ENCODE measurements at places on chromosomes 4 and X.
A peak's percentile ranks its signal among the peaks of the same experiment; 100 is the strongest.

- peak; percentile 71 for DNase-seq
These were observed 19.2 kb downstream of the SH3RF1 start for GRCh38 chr4:169251291-169252235.

GRCh38 chr4:123364906-123365305 is 31.7 kb upstream of the SPRY1 start:
- DNase-seq, result no peak

DNA sequence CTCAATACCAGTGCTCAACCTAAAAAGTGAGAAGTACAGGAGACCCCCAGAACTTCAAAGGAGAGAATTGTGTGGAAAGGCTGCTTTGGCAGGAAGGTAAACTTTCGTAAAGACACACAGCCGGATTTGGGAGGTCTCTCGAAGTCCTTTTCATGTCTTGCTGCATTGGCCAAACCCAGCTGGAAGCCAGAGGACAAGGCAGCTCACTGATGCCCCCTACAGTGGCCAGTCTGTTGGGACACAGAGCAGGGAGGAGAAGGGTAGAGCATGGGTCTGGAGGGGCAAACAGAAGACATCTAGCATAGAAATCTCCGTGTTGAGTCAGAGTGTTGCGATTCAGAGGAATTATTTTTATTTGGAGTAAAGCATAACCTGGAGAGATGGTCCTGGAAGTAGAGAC is 198.9 kb downstream of the ANK2 start:
- DNase-seq, result no peak

GRCh38 chrX:45077748-45078424 is 122.8 kb downstream of the DIPK2B start:
- no peak for DNase-seq

DNA sequence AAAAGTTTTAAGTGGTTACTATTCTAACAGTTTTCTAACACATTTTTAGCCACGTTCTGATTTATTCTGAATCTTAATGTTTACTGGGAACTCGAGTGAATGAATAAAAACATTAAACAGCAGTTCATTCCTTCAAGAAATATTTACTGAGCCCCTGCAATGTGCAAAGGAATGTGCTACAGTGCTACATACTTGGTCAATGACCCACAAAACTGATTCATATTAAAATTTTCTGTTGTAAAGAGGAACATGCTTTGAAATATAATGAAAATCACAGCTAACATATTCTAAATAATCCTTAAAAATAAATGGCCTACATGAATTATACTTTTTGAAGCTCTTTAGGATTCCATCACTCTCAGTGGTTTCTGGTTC is 78.7 kb downstream of the ARAP2 start:
- DNase-seq, result no peak

- no peak for DNase-seq
These were observed 72.2 kb upstream of the VBP1 start for GRCh38 chrX:155143959-155144548.

GRCh38 chr4:89781321-89781720 is 55.6 kb downstream of the SNCA start:
- no peak for DNase-seq

- no peak for DNase-seq
These were observed 75.7 kb upstream of the ARHGAP24 start for GRCh38 chr4:85399270-85399669.

- no peak for DNase-seq
These were observed 19.2 kb upstream of the FAAH2 start for GRCh38 chrX:57267308-57267707.

DNA sequence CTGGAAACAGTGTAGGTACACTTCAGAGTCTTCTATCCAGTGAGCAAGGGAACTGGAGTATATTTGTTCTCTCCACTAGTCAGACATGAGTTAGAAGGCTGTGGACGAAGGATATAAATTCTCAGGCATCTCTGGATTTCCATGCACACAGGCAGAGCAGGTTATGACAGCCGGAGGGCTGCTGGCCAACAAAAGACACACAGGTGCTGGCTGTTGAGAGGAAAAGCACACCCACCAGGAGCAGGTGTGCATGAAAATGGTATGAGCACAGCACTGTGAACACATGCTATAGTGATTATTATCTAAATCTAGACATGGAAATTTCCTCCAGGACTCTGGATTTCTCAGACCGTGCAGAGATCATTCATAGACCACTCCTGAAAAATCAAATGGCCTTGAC is 444.7 kb upstream of the RPS6KA3 start:
- DNase-seq, result no peak

DNA sequence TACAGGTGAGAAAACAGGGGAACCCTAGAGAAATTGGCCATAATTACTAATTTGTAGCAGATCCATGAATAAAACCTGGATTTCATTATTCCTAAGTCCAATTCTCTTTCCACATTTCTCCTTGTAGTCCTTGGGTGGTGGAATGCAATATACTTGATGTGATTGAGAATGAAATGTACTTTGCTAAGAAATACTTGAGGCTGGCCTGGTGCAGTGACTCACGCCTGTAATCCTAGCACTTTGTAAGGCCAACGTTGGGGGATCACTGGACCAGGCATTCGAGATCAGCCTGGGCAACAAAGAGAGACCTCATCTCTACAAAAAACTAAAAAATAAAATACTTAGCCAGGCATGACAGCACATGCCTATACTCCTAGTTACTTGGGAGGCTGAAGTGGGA is 15.9 kb downstream of the TMEM184C start:
- DNase-seq, result no peak

- no peak for DNase-seq
These were observed 27.3 kb upstream of the KIAA0232 start for GRCh38 chr4:6755088-6755753.

- DNase-seq, result peak; percentile 71
These were observed 157.6 kb downstream of the DCLK2 start for GRCh38 chr4:150235808-150236271.

DNA sequence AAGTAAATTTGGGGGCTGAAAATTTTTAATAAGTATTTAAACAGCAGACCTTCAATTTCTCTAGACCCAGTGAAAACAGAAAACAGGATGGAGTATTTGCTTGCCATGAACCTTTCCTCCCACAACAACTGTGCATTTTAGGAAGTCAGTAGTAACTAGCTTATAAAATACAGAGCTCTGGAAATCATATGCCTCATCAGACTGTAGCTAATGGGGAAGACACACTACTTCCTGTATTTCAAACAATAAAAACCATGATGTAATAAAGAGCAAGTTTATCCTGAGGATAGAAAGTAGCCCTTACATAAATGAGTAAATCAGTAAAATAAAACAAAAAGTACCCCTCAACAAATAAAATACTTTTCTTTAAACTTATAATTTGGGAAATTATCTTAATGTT is 280.1 kb upstream of the ZFP42 start:
- no peak for DNase-seq

- peak; percentile 65 for DNase-seq
These were observed 109.7 kb downstream of the PDLIM5 start for GRCh38 chr4:94561249-94562024.

DNA sequence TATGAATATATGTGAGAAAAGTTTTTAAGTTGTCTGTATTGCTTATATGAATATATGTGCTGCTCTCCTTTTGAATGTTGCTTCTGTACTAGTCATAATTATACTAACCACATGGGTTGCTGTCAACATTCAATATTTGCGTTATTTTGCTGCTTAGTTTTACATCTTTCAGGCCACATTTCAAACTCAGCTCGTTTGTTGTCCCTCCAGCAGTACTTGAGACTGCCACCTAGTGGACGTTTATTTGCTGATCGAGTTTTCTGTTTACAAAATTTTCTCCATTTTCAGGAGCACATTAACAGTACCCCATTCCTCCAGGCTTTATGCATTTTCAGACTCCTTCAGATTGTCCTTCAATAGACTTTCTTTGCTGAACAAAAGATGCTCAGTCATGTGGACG is 75.8 kb downstream of the NUDT11 start:
- DNase-seq, result peak; percentile 0

GRCh38 chrX:71923516-71923915 is 12.9 kb downstream of the NHSL2 start:
- DNase-seq, result no peak

All from A172 (cell line).